Karpas-422 (cell line): ENCODE measurements at places on chromosomes 3 and 15.

DNA sequence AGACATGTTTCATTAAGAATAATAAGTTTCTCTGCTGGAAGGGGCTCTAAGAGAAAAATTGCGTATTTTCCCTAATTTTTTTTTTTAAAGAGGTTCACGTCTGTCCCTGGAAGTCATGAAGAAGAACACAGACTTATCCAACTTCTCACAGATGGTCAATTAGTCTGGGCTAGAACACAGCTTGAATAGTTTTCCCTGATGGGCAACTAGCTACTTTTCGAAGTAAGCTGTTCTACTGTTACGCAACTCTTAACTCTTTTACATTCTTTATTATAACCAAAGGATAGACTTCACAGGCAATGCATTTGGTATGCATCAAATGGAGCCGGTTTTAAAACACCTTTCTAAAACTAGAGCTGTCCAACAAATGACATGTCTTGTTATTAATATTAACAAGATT is 144.2 kb upstream of the TNIK start:
- no peak for DNase-seq

- DNase-seq, result peak; percentile 16
Observed at GRCh38 chr15:60583946-60584345, 105.0 kb upstream of the ICE2 start.

DNA sequence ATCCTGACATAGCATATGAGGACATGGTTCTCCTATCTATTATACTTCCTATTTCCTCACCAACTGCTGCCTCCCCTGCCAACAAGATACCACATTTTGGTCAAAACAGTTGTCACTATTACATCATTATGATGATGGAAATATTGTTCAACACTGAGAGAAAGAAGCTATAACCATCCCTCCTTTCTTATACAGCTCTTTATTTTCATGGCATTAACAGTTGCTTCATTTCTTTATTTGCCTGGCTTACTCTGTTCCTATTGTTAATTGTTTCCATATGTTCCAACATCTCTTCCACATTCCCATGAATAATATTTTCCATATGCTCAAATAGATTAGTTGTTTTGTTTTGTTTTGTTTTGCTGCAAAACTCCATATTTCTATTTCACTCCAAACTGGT is 40.8 kb upstream of the FILIP1L start:
- DNase-seq, result no peak

DNA sequence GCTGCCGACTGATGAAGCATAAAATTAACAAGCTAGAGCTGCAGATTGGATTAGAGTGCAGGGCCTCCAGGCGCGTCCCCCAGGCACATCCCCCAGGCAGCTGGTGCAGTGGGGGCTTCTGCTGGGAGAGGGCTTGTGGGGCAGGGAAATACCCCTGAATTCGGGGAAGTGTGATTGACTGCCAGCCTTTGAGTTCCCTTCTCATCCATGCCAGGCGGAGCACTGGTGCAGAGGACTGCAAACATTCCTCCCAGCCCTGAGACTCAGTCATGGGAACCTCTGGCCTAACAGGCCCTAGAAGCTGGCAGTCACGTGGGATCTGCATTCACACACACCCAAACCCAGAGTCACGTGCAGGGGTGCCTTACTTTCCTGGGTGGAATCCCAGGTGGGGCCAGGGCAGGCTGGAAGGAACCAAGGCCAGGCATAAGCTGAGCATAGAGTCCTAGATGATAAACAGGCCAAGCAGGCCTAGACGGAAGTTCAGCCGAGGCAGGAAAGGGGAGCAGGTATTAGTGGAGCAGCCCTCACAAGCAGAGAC is 46.2 kb upstream of the SEC22A start:
- DNase-seq, result no peak

DNA sequence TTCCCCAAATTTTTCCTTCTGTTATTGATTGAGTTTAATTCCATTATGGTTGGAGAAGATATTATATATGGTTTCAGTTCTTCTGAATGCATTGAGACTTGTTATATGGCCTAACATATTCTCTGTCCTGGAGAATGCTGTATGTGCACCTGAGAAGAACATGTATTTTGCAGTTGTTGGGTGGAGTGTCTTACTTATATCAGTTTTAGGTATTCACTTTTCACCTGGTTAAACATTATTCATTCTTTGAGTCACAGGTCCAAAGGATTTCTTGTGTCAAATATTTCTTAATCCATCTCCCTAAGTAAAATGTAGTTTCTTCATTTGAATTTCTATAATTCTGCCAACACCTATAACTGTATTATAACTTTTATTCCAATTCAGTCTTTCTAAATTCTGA is 17.8 kb downstream of the ACKR2 start:
- no peak for DNase-seq

DNA sequence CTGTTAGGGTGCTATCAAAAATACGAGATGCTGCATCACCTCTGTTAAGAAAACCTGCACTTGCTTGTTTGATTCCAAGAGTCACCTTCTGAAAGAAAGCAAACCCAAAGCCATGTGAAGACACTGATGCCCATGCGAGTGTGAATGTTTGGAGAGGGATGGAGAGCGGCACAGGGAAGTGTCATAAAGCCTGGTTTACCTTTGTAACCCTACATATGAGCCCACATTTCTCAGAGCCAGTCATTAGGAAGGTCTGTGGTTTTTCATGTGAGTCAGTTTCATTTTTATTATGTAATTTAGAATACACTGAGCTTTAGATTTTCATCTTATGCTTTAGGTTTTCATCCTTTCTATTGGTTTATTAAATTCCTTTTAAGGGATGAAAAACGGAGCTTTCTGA is 896.8 kb downstream of the ROBO1 start:
- no peak for DNase-seq

GRCh38 chr15:60829416-60829815 is 350.5 kb upstream of the ICE2 start:
- no peak for DNase-seq

DNA sequence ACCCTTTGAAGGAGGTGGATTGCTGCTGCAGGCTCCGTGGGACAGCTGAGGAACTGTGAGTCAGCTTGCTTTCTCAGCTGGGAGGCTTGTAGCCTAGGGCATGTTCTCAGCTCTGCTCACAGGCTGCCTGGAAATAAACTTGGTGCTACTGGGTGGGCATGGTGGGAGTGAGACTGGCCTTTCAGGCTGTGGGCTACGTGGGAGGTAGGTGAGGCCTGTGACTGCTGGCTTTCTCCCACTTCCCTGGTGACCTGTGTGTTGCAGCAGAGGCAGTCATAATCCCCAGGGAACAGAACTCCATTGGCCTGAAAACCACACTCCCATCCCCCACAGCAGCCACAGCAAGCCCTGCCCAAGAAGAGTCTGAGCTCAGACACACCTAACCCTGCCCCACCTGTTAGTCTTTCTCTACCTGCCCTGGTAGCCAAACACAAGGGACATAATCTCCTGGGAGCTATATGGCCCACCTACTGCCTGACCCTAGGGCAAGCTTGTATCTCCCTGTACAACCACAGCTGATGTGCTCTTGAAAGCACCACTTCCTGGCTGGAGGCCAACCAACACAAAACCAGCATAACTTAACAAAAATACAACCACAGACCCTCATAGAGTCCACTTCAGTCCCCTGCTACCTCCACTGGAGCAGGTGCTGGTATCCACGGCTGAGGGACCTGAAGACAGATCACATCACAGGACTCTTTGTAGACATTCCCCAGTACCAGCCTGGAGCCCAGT is 236.5 kb downstream of the SQOR start:
- no peak for DNase-seq

- no peak for DNase-seq
Observed at GRCh38 chr3:74066456-74066855, 441.7 kb upstream of the PDZRN3 start.

DNA sequence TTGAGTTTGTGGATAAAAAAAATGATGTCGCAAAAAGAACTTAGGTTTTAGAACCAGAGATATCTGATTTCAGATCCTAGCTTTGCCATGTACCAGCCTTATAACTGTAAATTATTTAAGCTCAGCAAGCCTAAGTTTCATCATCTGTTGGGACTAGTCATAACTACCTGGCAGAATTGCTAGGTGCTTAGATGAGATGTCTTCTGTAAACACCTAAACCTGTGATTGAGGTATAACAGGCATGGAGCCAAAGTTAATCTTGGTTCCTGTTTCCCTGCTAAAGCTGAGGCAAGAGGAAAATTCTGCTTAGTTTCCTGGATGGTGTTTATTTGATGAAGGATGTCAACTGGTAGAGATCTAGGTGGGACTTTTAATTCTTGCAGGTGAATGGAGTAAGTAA is 331.3 kb upstream of the RBMS3 start:
- DNase-seq, result no peak

- no peak for DNase-seq
Observed at GRCh38 chr15:88497109-88497765, 29.7 kb downstream of the MRPS11 start.

GRCh38 chr15:62407216-62407615 is 242.1 kb upstream of the C2CD4B start:
- no peak for DNase-seq

- DNase-seq, result no peak
Observed at GRCh38 chr15:90907838-90908507, 4.9 kb downstream of the MAN2A2 start.

DNA sequence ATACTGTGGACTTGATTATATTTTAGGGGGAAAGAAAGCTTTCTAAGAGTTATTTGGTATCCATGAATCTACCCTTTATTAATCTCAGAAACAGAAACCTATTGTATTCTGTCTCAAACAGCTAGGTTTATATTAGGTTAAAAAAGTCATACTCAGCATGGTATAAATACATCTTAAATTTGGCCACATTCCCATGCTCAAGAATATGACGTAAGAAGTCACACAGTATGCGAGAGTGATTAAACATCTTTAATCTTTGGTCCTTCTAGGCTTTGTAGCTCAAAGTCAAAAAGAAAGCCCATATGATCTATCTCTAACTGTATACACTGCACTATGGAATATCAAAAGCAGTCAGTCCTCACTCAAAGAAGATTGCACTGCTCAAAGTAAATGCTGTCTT is 131.4 kb downstream of the EPHA3 start:
- no peak for DNase-seq

DNA sequence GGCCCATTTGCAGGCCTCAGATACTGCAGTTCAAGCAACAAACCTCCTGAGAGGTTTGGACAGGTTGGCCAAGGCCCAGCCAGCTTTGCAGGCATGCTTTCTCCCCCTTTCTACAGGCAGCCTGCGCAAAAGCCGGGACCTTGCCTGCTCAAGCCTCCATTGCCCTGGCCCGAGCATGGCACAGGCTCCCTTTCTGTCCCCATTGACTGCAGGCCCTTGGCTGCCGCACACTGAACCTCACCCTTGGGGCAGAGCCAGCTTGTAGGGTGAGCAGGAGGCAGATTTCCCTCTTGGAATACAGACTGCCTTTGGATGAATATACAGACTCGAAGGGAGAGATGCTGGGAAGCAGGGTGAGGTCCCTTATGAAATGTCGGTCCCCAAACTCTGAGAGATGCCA is 461.7 kb upstream of the PROK2 start:
- DNase-seq, result no peak

- no peak for DNase-seq
Observed at GRCh38 chr3:136899622-136900158, 37.7 kb downstream of the NCK1 start.

DNA sequence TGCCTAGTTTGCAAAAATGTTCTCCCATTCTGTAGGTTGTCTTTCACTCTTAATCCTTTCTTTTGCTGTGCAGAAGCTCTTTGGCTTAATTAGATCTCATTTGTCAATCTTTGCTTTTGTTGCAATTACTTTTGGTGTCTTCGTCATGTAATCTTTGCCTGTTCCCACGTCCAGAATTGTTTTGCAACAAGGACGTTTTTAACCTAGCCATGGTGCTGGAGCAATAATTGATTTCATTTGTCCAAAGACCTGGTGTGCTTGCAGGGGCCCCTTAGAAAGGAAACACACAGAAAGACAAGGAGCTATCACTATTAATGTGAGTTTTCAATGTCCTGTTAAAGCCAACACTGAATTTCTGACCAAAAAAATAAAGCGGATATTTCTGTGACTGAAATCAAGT is 89.1 kb upstream of the GALNT15 start:
- no peak for DNase-seq

DNA sequence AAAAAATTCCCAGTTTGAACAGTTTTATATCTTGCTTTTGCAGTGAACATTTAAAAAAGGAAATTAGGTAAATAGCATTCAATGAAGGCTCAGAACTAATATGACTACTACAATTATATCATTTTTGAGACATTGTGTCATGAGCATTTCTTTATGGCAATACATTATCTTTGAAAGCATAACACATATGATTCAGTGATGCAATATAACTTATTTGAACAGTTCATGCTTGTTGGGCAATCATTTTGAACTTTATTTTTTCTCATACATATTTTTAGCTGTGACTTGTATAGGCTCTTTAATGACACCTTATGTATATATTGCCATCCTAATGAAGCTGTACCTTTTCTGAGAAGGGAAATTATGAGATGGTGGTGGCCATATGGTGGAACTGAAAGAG is 828.6 kb upstream of the NR2F2 start:
- DNase-seq, result no peak

DNA sequence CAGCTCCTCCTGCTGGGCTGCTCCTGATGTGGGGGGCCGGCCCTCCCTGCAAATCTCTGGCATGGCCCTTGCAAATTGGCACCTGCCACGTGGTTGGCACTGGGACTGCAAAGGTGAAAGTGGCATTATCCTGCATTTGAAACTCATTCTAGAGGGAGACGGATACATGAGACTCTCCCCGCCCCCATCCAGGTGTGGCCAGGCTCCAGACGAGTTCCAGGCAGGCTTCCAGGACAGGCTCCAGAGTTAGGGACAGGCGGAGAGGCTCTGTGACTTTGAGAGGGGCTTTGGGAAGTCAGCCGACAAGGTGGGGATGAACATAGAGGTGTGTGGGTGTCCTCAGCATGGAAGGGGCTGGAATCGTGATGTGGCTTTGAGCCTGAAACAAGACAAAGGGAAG is 178.5 kb downstream of the APBA2 start:
- DNase-seq, result no peak

DNA sequence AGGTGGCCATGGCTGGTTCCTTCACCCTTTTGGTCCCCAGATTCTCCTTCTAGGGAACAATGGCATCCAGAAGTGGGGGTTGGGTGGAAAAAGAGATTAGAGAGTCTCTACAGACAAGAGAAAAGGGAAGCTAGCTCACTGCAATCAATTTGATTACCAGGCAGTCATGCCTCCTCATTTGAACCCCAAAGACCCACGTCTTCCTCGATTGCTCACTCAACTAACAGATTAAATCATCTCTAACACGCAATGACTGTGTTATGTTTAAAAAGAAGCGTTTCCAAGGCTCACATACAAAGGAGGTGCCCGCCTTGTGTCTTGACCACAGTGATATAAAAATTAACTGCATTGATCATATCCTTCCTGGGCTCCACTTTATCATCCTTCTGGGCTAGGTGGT is 57.6 kb downstream of the BHLHE40 start:
- DNase-seq, result no peak

DNA sequence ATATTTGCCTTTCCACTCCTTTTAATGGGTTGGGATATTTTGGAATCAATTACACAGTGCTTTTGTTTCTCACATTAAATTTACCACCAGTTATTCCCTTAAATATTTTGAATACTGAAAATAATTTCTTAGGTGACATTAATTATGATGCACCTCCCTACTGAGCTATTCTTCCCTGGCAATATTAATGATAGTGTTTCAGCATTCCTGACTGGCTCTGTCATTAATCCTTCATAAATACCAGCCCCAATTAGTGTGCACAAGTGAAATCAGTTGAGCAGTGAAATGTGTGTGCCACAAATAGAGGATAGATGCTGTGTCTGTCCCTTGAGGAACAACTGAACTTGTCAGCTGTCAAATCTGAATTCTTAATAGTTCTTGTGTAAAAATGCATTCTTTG is 304.0 kb downstream of the CACNA2D3 start:
- DNase-seq, result no peak

- peak; percentile 77 for DNase-seq
Observed at GRCh38 chr15:67850336-67850735, 10.5 kb upstream of the RNU6-1 start.
